ENCODE measurements at places on chromosomes 6 and 20.

- no peak for DNase-seq
Observed at GRCh38 chr6:113082745-113083144, 735.6 kb downstream of the RFPL4B start.

DNA sequence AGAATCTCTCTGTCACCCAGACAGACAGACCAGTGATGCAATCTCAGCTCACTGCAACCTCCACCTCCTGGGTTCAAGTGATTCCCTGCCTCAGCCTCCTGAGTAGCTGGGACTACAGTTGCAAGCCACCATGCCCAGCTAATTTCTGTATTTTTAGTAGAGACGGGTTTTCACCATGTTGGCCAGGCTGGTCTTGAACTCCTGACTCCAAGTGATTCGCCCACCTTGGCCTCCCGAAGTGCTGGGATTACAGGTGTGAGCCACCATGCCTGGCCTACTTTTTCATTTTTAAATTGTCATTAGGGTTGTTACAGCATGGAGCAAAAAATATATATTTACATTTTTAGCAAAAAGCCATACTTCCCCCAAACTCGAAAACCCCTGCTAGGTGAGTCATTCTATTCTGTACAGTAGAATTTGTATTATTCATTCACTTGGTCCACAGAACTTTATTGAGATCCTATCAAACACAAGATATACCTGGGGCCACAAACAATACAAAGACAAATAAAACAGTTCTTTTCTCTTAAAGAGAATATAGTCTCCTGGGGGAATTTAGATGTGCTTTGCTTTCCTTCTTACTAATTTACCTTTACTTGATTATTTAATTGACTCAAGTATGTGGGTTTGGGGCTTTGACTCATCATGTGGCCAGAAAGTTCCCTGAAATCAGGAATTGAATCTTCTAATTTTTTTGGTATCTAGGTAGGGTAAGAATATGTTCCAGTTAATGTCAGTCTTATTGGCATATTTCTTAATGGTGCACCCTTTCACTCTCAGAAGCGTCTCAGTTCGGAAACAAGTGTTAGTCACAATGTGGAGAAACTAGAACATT, 16.6 kb upstream of the CCND3 start:
- no peak for DNase-seq

DNA sequence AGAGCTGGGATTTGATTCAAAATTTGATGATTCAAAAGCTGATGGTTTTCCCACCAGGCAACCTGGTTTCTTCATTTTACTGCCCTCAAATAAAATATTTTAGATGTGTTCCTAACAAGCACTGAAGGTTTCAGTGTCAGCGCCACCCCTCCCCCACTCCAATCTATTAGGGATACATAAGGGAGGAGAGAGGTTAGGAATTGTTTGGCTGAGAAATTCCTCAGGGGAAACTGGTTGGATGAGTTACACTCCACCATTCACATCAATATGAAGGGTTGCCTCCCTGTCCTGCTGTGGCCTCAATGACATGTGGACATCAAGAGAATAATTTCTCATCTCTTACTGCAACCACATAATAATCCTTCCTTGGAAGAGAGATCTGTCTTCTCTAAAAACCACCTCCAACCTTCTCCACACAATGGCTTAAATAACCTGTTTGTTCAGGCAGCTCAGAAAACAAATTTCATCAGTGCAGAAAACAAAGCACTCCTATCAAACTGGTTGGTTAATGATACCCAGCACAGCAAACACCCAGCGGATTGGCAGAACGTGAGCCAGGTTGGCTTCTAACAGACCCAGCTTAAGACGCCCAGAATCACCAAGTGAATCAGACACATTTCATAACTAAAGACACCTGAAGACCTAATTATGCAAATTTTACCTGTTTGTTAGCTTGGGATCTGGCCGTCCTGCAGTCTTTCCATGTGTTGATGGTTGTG, 136.0 kb upstream of the SGK1 start:
- no peak for DNase-seq

DNA sequence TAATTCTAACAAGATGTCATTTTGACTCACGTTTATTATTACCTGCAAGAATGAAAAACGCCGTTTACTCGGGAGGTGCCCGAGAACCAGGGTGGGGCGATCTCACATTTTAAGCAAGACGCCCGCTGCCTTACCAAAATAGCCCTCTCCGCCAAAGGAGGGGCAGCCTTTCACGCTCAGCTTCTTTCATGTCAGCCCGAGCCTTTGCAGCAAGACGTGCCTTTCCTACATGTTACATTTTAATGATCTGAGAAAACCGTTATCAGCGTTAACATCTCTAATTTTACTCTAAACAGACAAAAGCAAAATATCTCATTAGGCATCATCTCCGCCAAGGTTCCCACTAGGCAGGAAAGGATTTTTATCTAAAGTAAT, 2.0 kb downstream of the BACH2 start:
- no peak for DNase-seq

DNA sequence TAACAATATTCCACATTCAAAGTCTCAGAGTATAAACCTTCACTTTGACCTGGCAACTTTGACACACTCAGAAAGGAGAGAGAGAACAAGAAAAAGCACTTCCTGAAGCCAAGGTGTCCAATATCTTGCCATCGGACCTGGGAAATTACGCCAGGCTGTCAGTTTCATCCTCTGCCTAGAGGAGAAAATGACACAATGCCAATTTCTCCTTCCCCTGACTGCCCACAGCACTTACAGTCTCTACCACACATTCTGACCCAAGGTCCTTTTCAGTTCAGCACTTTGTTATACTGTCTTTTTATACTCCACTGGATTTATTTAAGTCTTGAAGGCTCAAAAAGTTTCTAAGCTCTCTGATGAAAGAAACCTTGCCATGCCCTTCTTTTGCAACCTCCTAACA, 250.4 kb downstream of the GMPR start:
- DNase-seq = no peak

GRCh38 chr20:43525021-43525420, 17.5 kb downstream of the L3MBTL1 start:
- no peak for DNase-seq

DNA sequence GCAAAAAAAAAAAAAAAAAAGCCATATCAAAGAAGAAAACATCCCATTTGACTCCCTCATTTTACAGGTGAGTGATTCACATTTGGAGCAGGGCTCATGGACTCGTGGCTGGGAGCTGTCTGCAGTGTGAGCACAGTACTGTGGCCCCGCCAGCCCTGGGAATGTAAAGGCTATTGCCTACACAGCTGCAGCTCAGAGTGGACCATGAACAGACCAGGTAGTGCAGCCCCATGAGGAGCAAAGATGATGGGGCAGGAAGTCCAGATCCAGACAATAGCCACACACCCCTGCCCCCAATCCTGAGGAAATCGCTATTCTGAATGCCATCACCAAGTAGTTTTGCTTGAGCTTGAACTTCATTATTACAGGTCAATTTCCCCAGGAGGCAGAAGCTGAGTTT, 55.4 kb downstream of the LINC00237 start:
- DNase-seq = no peak

GRCh38 chr20:64011366-64011779, 24.6 kb upstream of the C20orf204 start:
- no peak for DNase-seq

DNA sequence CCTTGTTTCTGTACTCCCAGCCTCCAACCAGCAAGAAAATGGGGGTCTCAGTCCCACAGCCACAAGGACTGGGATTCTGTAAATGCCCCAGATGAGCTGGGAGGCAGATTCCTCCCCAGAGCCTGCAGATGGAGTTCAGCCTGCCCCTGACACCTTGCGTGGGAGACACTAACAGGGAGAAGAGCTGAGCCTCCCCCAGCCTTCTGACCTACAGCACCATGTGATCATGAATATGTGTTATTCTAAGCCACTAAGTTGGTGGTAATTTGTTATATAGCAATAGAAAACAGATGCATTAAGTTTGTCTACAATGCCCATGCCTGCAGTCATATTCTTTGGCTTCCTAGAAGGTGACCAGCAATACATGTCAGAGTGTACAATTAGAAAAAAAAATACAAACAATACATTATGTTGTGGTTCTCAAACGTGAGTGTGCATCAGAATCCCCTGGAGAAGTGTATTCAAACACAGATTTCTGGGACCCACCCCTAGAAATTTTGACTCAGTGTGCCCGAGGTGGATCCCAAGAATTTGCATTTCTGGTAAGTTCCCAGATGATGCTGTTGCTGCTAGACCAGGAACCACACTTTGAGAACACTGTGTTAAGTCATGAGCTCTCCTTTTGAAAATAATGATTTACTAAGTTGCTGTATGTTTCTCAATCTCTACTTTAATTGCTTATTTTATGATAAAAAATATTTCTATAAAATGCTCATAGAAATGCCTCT, 39.9 kb downstream of the SLC22A3 start:
- DNase-seq = no peak

GRCh38 chr6:138310821-138311220, 66.9 kb upstream of the SMIM28 start:
- DNase-seq = peak; percentile 3

- DNase-seq = no peak
Observed at GRCh38 chr6:147712841-147713240, 204.4 kb downstream of the SAMD5 start.

DNA sequence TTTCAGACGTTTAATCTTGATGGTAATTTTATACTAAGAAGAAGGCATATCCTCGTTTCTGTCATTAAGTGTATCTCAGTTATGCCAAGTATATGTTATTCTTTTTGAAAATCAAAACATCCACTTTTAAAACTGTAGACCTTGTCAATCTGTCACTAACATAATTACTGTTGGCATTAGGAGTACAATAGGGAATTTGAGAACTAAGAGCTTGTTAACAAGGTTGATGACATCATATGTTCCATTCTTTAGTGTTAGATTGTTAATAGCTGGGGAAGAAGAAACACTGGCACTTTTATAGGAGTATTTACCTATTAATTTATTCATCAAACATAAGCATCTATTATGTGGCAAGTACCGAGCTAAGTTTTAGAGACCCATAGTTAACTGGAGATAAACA, 76.2 kb downstream of the MAP3K4 start:
- no peak for DNase-seq

Measured in NCI-H345 (cell line).